ENCODE measurements at places on chromosomes 13 and 19. TPM values are rescaled to one million over a fixed set of nuclear protein-coding genes. Genes with fewer than 3 reads are reported as not detected.

Gene WASF3
- total RNA-seq = 14.3 TPM

Gene SIGLEC6
- total RNA-seq = 6.6 TPM

GRCh38 chr13:75889427-75889826 lies 253.3 kb downstream of the LMO7 start:
- H3K27ac ChIP-seq = no peak overlapping the region
- no peaks in the 10 kb centered on the region for H3K27me3 ChIP-seq
- H3K4me1 ChIP-seq = no peaks in the 10 kb centered on the region

GRCh38 chr13:41311406-41312175 lies 524 bp downstream of the NAA16 start:
- no peak for DNase-seq
- peak overlapping the region; percentile 92 for H3K4me3 ChIP-seq
- H3K27me3 ChIP-seq = no peaks in the 10 kb centered on the region
- no peaks in the 10 kb centered on the region for H3K4me1 ChIP-seq

DNA sequence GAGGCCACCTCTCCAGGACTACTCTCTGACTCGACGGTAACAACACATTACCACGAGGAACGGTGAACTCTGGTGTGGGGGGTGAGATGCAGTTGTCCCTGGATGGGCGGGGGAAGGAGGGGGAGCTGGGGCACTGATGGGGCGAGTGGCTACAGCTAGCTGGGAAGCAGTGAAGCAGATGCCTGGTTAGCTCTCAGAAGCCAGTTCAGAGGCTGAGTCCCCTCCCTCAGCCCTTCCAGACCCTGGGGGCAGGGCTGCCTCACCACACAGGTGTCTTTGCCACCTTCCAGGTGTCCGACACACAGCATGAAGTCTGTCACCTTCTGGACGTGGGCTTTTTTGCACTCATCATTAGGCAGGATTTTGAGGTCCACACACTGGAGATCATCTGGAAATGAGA lies 4.0 kb downstream of the KLK1 start:
- H3K4me1 ChIP-seq = no peaks in the 10 kb centered on the region
- H3K27me3 ChIP-seq = peaks cover 11% of the 10 kb centered on the region
- no peak for DNase-seq
- no peak overlapping the region for H3K27ac ChIP-seq
- H3K36me3 ChIP-seq = no peaks in the 10 kb centered on the region

DNA sequence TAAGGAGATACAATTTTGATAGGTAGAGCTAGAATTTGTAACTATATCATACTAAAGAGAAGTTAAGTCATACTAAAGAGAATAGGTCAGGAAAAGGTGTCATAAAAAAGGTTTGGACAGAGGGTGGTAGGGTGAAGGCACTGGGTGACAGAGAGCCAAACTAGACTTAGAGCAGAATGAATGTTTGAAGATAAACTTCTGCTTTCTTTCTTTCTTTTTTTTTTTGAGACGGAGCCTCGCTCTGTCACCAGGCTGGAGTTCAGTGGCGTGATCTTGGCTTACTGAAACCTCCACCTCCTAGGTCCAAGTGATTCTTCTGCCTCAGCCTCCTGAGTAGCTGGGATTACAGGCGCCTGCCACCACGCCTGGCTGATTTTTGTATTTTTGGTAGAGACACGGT lies 44.1 kb downstream of the TM9SF2 start:
- no peaks in the 10 kb centered on the region for H3K27me3 ChIP-seq
- no peaks in the 10 kb centered on the region for H3K4me1 ChIP-seq
- no peak for DNase-seq
- H3K4me3 ChIP-seq = no peak overlapping the region
- H3K36me3 ChIP-seq = peaks cover 88% of the 10 kb centered on the region
- no peak overlapping the region for H3K27ac ChIP-seq

GRCh38 chr13:97901716-97902115 lies 51.8 kb upstream of the IPO5 start:
- H3K36me3 ChIP-seq = no peaks in the 10 kb centered on the region
- no peak overlapping the region for H3K27ac ChIP-seq
- DNase-seq = no peak

Measured in ascending aorta (tissue), 2 donors.